ENCODE measurements at places on chromosomes 12 and 14.

GRCh38 chr12:90773491-90773890 lies 181.5 kb downstream of the CCER1 start:
- no peak for DNase-seq

DNA sequence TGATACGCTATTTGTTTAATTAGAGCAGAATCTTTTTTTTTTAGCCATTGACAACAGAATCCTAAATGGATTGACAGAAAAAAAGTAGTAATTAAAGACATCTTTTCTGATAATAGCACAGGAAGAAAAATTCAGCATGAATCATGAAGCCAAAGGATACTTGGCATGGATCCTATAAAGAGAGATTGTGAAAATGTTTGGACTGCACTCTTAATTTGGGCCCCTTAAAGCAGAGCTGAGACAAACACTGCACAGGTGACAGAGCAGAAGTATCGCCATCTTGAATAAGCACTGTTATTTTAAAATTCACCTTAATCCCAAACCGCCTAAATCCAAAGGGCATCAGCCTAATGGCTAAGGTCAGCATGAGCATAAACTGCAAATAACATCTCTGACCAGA lies 48.8 kb upstream of the SEL1L start:
- no peak for DNase-seq

GRCh38 chr12:50246873-50247612 lies 36.3 kb downstream of the LIMA1 start:
- no peak for DNase-seq

GRCh38 chr14:73958591-73958990 lies 8.5 kb downstream of the COQ6 start:
- DNase-seq, result no peak

- no peak for DNase-seq
These were observed 131.8 kb downstream of the PTPRR start for GRCh38 chr12:70788774-70789173.

DNA sequence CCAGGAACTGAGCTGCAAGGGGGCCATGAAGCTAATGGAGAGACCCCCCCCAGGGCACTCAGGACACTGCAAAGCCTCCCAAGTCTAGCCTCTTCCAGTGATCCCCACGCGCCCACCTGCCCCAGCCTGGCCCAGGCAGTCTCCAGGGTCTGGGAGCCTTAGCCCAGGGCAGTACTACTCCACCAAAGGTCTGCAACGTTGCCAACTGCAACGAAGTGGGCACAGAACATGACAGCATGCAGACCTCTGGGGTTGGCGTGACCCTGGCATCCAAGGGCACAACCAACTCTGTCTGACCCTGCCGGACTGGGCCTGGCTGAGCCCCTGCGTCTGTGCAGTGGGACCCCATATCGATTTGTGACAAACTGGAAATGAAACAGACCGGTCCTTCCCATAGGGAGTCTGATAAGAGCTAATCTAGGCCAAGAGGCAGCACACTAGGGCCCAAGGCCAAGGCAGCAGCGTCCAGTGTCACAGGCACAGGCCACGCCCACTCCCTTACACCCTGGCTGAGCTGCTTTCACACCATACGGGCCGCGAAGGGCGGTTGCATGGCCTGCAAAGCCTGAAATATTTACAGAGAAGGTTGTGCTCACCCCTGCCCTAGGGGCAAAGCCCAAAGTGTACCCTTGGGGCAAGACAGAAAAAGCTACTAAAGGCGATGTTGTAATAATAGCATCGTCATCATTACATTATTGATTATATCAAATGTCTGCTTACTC lies 76.7 kb downstream of the NCOR2 start:
- no peak for DNase-seq

DNA sequence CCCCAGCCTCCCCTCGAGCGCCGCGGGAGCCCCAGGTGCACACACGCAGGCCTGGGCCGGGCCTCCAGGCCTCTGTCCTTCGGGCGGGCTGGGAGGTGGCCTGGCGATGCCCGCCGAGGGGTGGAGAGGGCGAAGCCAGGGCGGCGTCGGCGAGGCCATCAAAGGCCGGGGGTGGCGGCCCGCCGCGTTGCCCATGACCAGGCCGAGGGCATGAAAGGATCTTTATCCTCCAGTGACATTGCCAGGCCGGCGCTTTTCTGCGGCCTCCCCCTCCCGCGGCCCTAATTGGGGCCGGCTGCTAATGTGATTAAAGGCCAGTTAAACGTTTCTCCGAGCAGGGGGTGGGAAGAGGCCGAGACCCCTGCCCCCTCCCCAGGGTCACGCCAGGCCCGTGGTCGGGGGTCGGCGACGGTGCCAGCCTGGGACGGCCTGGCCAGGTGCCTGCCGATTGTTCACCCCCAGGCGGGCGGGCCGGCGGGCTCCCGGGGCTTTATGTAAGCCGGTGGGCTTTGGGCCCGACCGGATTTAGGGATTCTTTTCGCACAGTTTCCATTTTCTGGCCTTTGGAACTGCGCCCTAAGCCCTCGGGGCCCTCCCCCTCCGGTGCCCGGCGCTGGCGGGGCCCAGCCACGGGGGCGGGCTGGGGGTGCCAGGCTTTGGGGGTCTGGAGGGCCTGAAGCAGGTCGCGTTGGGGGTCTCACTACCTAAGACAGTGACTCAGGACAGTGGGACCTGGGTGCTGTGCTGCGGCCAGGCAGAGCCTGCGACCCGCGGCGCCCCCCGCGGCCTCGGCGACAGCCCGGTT lies 103.2 kb upstream of the DIO3 start:
- no peak for DNase-seq

- no peak for DNase-seq
These were observed 253.0 kb downstream of the KTN1 start for GRCh38 chr14:55832974-55833373.

DNA sequence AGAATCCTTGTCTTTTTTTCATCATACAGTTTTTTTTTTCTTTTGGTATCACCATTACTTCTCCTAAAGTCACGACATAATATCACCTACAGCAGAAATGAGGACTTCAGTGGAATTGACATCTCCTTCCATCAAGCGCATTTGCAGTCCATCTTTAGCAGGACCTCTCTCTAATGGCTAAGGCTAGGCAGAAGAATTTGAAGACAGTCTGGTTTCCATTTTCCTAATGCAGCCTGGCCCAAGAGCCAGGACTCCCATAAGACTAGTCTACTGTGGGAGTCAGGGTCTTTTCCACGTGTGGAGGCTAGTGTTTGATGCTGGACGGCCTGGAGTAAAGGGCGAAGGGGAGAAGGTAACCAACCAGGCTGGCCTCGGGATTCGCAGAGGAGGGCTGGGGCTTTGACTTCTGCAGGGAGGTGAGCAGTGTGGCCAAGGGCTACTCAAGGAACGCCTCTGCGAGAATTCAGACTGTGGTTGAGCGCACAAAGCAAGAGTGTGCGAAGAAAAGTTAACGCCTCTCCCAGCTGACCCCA lies 769 bp upstream of the ZNF740 start:
- no peak for DNase-seq

Measured in esophagus squamous epithelium (tissue), 5 donors.